ENCODE measurements at places on chromosomes 1 and 21. TPM values are rescaled to one million over a fixed set of nuclear protein-coding genes. Genes with fewer than 3 reads are reported as not detected.

Gene PAQR6
- 8.3 TPM for total RNA-seq

Gene L1TD1
- total RNA-seq: not detected

Gene TEX38
- 0.34 TPM for total RNA-seq

Gene TFF1
- not detected for total RNA-seq

Gene COX20
- 19.6 TPM for total RNA-seq

Gene SRSF4
- total RNA-seq: 118 TPM

Gene DENND2C
- 0.15 TPM for total RNA-seq

Gene EXOC8
- total RNA-seq: 22.6 TPM

Gene OR2L13
- total RNA-seq: not detected

Gene TNN
- not detected for total RNA-seq

Gene AMY1C
- total RNA-seq: not detected

Gene TBX15
- total RNA-seq: not detected

Gene PKN2
- 32.6 TPM for total RNA-seq

Gene CPT2
- 12.9 TPM for total RNA-seq

Gene GBP3
- 42.1 TPM for total RNA-seq

Gene NPPB
- total RNA-seq: not detected

Gene RGSL1
- not detected for total RNA-seq

Gene SLC45A3
- total RNA-seq: 0.27 TPM

Gene STIL
- total RNA-seq: 28.4 TPM

Gene CCSAP
- total RNA-seq: 8.4 TPM

Gene SPATA45
- total RNA-seq: not detected

Gene KCNJ6
- total RNA-seq: not detected

Gene NGF
- not detected for total RNA-seq

Gene F13B
- total RNA-seq: not detected

Gene ST6GALNAC5
- total RNA-seq: not detected

Gene GJA5
- total RNA-seq: not detected

Gene MATN1
- total RNA-seq: 0.17 TPM

Gene NUP210L
- total RNA-seq: 0.15 TPM

Gene PADI3
- total RNA-seq: not detected

Gene NTRK1
- total RNA-seq: 13.8 TPM

Gene LIN9
- 11.0 TPM for total RNA-seq

Gene LCE2A
- not detected for total RNA-seq

Gene FAM163A
- not detected for total RNA-seq

Gene KRTAP19-1
- total RNA-seq: not detected

Gene SARS1
- 146 TPM for total RNA-seq

Gene HSD11B1
- 16.1 TPM for total RNA-seq

Gene OR14K1
- not detected for total RNA-seq

Gene PLA2G2D
- total RNA-seq: not detected

Gene UCHL5
- total RNA-seq: 53.9 TPM

Gene TMEM61
- not detected for total RNA-seq

Gene SHC1
- 86.2 TPM for total RNA-seq

Gene GOLT1A
- not detected for total RNA-seq

Gene PKLR
- not detected for total RNA-seq

Gene UTS2
- total RNA-seq: not detected

Gene SLC2A5
- 0.39 TPM for total RNA-seq

Gene CAMK1G
- not detected for total RNA-seq
